GM12891 (cell line): ENCODE measurements at places on chromosomes 2 and 18.

DNA sequence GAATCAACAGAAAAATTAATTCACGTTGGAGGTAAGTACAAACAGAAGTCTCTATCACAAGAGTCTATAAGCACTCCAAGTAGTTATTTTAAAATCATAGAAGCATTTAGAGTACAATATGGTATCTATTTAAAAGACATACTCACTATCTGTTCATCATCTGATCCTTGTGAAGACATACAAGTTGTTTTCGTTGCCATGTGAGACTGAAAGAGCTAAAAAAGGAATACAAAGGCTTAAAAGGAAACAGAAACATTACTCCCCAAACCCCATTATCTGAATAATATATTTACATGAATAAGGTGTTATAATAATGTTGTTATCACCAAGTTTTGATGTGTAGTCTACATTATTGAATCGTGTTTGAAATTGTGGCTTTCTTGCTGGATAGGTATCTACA is 20.9 kb downstream of the SEPTIN10 start:
- DNase-seq, result no peak

DNA sequence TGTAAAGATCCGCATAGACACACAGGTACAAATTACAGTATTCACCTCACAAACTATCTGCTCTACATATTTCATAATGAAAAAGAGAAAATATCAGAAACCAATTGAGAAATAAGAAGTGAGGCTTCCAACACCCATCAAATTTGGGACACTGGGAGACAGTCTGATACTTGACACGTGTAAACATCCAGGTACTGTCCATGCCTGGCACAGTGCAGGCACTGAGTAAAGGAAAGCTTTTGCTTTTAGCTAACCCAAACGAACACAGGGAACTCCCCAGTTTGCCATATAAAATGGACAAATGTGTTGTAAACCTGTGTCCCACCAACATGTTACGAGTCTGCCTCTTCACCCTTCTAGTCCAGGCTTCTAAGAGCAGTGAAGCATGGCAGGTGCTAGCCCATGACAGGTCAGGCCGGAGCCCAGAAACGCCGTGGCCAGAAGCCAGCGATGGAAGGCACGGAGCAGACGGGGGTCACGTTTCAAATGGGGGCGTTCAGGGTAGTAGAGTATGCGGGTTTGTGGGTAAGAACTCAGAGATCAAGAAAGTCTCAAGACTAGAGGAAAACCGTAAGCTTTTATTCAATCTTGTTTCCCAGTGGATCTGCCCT is 27.0 kb downstream of the CDH2 start:
- DNase-seq, result no peak

- DNase-seq, result no peak
Observed at GRCh38 chr18:45090526-45091140, 409.9 kb downstream of the SETBP1 start.

DNA sequence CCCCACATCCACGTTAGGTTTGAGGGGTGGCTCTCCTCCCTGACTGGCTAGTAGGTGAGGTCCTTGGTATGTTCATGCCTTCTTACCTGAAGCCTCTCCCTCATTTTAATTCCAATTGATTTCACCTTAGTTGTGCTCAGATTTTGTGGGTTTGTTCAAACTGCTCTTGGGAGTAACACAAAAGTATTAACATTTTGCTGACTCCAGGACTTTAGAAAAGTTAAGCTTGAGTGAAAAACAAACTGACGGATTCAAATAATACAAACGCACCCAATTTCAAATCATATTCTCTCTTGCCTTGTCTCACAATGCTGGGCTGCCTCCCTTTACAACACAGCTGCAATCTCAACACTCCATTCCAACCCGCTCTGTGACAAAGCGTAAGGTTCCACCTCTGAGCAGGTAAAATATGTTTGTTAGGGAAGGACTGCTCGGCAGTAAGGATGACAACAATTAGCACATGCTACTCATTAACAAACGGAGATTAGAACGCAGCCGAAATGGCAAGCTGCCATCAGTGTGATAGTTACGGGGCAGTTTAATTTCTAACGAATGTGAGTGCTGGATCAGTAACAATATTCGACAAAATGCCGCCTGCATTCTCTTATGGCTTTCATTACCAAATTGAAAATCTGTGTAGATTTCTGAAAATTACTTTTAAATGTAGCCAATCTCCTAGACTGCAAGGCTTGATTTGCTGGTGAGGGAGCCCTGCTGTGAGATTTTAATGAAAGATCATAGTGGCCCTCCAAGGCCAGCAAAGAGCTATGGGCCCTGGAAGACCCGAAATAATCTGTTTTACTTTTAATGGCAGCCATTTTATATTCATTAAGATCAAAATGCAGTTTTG is 730.6 kb upstream of the FANCL start:
- DNase-seq, result no peak

- DNase-seq, result no peak
Observed at GRCh38 chr2:41668529-41668928, 379.3 kb upstream of the PKDCC start.

GRCh38 chr18:31678425-31678824 is 6.0 kb downstream of the B4GALT6 start:
- DNase-seq, result no peak

DNA sequence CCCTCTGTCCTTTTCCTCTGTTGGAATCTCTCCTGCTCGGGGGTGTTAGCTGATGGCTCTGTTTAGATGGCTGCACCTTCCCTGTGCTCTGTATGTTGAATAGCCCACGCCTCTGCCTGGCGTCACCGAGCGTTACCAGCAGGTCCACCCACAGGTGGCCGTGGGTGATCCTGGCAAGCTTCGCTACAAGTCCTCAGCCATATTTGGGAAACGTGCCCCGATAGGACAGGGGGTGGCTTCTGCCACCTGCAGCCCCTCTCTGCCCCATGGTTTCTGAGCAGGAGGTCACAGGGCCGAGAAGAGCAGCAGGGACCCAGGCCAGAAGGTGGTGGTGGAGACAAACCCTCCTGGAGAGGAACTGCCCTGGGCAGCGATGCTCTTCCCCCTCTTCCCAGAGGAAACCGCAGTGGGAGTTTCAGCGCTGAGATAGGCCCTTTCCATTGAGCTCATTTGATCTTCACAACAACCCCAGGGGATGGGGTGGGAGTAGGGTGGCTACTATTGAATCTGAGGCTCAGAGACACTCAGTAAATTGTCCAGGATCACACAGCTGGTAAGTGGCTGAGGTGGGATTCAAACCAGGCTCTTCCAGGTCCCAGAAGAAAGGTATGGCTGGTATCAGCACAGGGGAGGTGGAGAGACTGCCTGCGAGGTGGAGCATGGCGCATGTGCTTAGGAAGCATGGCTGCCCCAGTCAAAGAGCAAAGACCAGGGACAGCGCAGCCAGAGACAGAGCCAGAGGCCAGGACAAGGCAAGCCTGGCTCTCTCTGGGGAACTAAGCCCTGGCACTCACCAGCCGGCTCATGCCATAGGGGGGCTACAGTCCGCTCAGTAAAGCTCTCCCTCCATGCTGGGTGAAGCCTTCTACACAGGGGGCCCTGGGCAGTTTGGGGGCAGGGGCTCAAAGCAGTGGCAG is 15.0 kb downstream of the NGEF start:
- no peak for DNase-seq

DNA sequence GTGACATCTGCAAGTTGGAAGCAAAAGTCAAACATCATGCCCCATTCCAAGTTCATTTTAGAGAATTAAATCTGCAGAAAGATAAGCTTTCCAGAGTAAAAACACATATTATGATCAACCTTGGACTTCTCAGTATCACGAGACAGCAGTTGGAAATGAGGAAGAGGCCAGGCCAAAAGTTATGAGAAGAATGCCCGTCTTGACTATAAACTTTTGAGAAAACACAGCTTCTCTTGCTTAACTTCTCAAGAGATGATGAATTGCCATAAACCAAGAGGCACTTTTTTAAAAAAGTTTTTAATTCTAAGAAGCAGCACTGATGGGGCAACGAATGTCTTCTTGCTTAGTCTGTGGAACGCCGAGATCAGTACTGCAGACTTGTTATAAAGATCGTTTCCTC is 52.6 kb upstream of the NFU1 start:
- no peak for DNase-seq

GRCh38 chr2:210072922-210073509 is 70.6 kb downstream of the RPE start:
- peak; percentile 4 for DNase-seq

- no peak for DNase-seq
Observed at GRCh38 chr2:156338578-156338977, 6.1 kb upstream of the NR4A2 start.

DNA sequence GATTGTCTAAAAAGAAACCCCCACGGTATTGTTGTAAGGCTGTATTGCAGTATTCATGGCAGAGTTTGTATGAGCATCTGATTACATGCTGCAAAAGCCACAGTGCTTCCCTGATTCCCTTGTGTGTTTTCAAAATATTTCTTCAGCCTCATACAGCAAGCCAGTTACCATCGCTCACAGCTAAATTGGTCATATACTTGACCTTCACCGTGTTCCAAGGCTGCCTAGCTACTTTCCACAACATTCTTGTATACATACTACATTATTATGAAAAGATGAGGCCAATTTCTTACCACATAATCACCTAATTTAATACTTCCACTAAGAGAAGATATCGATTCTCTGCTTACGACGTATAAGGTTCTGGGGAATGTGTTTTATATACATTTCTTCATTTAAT is 576.3 kb upstream of the CNTNAP5 start:
- no peak for DNase-seq

DNA sequence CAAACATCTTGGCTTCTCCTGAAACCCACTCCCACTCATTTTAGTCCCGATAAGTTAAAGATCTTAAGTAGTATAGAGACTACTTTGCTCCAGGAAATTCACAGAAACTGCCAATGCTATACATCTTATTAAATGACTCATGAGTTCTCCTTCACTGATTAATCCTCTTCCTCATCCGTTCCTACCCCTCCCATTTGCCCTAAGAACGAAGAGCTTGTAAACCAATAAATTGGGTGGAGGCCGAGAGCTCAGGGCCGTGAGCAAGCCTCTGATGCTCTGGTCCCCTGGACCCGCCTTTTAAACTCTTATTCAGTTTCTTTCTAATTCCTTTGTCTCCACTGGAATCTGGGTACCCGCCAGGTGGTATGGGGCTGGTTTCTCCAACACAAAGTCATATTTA is 68.6 kb downstream of the METTL8 start:
- no peak for DNase-seq

- no peak for DNase-seq
Observed at GRCh38 chr2:196309691-196310090, 138.3 kb upstream of the STK17B start.

DNA sequence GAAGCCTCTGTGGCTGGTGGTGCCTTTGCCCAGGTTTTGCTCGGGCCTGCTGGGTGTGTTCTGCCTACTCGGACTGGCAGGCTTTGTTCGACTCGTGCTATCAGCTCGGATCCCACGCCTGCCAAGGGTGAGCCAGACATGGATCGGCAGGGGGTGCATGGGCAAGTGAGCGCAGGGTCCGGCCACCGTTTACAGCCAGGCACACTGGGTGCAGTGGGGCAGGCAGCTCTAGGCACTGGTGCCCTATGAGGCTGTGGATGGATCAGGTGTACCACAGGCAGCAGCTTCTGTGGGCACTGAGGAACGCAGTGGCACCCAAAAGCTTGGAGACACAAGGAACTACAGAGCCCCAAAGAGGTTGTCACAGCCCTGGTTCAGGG is 25.6 kb downstream of the MARCHF7 start:
- DNase-seq, result no peak

- DNase-seq, result no peak
Observed at GRCh38 chr2:216698895-216699294, 3.5 kb upstream of the IGFBP5 start.

- DNase-seq, result no peak
Observed at GRCh38 chr18:23950644-23951043, 63.9 kb upstream of the TTC39C start.

DNA sequence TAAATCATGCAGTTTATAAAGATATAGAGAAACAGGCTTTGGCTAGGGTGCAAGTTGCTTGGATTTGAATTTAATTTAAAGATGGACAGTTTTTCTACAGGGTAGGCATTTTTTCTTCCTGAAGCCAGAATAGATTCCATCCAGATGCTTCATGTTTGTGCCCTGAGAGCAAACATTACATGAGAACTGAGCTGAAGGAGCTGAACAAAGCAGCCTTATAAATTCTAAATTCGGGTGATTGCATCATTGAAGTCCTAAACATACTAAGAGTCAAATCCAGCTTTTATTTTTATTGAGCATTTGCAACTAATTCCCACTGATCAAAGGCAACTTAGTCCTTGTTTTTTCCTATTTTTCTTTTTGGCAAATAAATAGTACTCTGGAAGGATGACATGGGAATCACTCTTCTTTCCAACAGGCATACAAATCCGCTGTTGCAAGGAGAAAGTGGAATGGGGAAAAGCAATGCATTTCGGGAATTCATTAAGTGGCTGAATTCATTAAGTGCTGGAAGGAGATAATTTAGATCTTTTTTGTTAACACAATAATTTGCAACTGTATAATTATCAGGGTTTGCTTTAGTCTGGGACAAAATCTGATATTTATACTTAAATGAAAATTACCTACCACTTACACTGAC is 828.0 kb downstream of the SLC4A3 start:
- DNase-seq, result no peak

DNA sequence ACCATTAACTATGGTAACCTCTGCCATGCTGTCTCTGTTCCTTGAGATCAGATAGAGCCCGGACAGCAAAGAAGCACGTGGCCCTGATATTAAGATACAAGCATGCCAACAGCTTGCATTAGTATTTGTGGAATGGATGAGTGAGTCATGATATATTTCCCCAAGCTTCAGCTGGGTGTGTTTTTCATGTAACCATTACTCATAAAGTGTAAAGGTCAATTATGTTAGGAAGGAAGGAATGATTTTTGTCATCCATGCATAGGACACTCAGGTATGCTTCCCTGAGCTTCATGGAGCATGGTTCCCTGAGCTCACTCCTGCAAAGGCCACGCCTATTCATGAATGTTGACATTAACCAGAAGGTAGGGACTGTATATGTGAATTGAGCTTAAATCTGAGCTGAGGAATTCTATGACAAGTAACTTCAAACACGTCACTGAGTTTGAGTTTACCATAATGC is 74.6 kb downstream of the ARL4C start:
- no peak for DNase-seq

- DNase-seq, result no peak
Observed at GRCh38 chr2:46393865-46394264, 85.5 kb upstream of the TMEM247 start.
